ENCODE measurements at places on chromosomes 2 and 18. TPM values are rescaled to one million over a fixed set of nuclear protein-coding genes. Genes with fewer than 3 reads are reported as not detected.

Gene TRIM43
- not detected for total RNA-seq

Gene NEU2
- not detected for total RNA-seq

Gene TCF7L1
- total RNA-seq = 30.8 TPM

Gene HOXD3
- not detected for total RNA-seq

Gene PLGLB1
- 0.59 TPM for total RNA-seq

Gene GRB14
- 8.6 TPM for total RNA-seq

Gene GPR155
- 11.0 TPM for total RNA-seq

Gene SERPINB3
- not detected for total RNA-seq

Gene GKN2
- not detected for total RNA-seq

Gene SIX2
- 7.4 TPM for total RNA-seq

- DNase-seq = no peak
Measured at GRCh38 chr18:49487711-49488310, 777 bp upstream of the C18orf32 start.

- no peak for DNase-seq
Measured at GRCh38 chr2:95082477-95082876, 39.1 kb downstream of the MRPS5 start.

DNA sequence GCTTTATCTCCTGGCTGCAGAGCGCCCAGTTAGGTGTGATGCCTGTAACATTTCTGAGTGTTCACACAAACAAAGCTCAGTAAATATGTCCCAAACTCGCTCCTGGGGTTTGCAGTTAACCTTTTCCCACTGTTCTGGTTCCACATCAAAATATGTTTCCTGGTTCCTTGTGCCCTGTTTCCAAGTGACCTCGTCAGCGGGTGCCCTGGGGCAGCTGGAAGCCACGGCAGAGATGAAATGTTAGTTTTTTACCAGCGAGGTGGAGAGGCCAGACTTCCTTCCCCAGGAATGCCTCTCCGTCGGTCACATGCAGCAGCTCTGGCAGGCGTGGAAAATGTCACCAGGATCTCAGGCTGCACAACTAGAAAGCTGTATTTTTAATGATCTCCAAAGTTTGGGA lies 18.2 kb downstream of the NFATC1 start:
- no peak for DNase-seq

DNA sequence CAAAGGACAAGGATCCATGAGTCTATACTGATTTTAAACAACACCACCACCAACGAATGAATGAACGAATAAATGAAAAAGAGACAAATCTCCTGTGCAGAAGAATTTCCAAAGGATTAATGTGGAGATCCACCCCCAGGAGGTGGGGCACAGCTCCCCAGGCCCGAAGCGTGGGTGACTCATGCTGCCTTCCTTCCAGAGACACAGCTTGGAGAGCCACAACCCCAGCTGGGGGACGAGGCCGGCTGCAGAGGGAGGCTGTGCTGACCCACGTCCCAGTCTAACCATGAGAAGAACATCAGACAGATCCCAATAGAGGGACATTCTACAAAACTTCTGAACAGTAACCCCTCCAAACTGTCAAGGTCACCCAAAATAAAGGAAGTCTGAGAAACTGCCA lies 557.3 kb upstream of the SALL3 start:
- no peak for DNase-seq

- DNase-seq = no peak
Measured at GRCh38 chr2:65939687-65940086, 495.2 kb upstream of the MEIS1 start.

DNA sequence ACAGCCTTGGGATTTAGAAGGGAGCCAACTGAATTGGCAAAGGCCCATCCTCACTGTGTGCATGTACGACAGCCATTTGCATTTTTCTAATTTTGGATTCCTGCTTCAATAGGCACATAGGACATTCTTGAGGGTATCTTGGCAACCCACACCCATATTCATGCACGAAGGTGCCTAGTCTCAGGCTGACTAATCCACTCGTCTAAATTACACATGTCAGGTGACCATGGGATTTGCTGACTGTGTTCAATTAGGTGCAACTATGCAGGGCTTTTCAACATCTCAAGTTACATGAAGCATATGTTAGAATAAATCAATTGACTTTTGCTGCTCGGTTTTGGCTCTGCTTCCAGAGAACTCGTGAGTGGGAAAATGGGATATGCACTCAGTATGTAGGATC lies 249.7 kb downstream of the SP3 start:
- DNase-seq = peak; percentile 45

DNA sequence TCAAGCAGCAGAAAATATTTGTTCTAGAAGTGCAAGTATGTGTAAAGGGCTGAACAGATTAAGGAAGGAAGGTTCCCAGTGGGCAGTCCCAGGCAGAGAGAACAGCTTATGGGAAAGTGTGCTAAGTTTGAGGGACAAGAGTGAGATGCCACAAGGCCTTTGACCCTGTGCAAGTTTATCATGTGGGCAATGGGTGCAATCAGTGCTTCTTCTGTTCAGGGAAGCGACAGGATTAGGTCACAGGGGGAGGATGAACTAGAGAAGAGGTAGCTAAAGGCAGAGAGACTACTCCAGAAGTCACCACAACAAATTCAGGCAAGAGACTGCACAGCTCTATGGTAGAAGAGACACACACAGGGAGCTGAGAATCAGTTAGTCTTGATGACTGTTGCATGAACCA lies 44.3 kb downstream of the LPIN2 start:
- no peak for DNase-seq

GRCh38 chr18:48136051-48136826 lies 205.8 kb upstream of the SMAD2 start:
- no peak for DNase-seq

DNA sequence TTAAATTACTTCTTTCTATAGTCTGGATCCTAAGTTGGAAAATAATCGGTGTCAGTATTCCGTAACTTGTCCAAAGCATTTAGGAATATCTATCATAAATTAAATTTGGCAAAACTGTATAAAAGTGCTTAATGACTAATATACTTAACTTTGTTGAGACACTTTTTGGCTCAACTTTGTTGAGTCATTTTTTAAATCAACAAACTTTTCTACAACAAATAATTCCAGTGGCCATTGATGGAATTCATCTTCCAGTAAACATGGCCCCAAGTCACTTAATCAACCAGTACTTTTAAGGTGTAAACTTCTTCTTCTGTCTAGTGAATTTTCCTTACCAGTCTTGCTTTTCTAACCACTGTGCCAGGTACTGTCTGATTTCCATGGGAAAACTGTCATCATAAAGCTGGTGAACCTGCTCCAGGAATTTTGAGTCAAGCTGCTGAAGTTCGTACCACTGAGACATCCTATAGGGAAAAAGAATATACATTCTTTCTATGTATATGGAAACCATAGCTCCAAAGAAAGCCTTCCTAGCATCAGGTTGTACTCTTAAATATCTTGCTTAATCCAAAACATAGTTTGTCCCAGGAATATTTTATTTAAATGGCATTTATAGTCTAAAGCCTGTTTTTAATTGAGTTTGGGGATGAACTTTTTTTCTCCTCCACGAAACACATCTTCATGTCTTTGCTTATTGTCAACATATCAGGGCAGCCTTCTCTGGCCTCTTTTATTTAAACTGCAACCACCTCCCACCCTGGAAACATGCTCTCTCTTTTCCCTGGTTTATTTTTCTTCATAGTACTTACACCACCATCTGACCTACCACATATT lies 4.2 kb downstream of the STAT1 start:
- peak; percentile 55 for DNase-seq

- no peak for DNase-seq
Measured at GRCh38 chr2:11022591-11023273, 111.0 kb downstream of the KCNF1 start.

DNA sequence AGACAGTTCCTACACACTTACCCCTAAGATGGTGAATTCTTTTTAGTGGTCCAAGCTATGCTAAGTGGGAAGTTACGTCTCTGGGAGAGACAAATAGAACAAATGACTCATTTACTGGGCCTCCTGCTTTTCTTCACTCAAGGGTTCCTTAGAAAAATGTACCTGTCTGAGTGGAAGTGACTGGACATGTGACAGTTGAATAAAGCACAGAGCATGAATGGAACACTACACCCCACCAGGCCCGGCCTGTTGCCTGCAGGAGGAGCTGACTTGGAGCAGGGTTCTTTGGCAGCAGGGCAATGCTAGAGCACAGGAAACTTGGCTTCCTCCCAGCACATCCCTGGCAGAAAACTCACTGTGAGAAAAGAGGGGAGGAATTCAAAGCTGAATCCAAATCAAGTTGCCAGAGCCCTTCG lies 451.0 kb upstream of the SETBP1 start:
- peak; percentile 69 for DNase-seq

GRCh38 chr18:49731421-49731841 lies 81.9 kb downstream of the ACAA2 start:
- no peak for DNase-seq

GRCh38 chr2:118319271-118319684 lies 231.0 kb downstream of the INSIG2 start:
- no peak for DNase-seq

DNA sequence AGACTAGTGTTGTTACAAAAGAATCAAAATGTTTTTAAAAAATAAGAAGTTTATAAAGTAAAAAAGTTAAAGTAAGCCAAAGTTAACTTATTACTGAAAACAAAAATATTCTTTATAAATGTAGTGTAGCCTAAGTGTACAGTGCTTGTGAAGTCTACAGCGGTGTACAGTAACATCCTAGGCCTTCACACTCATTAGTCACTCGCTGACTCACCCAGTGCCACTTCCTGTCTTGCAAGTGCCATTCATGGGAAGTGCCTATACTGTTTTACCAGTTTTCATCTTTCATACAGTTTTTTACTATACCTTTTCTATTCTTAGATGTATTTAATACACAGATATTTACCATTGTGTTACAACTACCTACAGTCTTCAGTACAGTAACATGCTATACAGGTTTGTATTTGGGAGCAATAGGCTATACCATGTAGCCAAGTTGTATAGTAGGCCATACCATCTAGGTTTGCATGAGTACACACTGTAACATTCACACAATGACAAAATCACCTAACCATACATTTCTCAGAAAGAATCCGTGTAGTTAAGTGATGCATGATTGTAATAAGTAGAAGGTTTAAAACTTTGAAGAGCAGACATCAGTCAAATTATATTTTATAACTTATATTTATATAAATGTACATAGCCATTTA lies 13.4 kb downstream of the SERPINB7 start:
- DNase-seq = peak; percentile 91

DNA sequence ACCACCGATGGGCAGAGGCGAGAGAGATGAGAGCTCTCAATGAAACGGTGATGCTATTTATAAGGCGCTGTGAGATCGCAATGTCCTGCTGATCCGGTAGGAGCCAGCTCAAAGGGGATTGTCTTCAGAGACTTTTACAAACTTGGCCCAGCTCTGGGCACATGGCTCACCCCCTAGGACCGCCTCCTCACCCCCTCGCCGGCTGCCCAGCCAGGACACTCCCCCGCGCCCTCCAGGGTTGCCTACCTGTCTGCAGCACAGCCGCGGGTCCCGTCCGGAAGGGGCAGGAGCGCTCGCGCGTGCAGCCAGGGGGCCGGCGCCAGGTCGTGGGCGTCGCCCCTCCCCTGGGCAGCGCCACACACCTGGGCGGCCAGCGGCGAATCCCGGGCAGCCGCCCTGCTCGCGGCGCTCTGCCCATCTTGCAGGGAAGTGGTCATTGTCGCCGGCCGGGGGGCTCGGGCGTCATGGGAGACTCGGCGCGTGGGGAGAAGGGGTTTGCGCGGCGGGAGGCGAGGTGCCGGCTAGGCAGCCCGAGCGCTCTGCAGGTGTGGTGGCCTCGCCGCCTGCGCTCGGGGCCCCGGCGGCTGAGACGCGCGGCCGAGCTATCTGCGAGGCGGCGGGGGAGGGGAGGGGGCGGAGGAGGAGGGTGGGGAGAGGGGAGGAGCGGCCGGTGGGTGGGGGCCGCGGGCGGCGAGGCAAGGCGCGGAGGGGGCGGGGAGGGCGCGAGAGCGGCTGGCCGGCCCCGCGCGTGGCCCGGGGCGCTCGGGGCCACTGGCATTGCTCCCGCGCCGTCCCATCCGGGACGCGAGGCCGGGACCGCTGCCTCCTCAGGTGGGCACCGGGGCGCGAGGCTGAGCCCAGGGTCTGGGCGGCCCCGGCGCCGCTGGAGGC lies at the start of gene GRB14:
GRB14 (minus strand) TSS at position 610 of the 891 bp plus-strand sequence; CDS start at position 437, 173 bp downstream.
- no peak for DNase-seq

DNA sequence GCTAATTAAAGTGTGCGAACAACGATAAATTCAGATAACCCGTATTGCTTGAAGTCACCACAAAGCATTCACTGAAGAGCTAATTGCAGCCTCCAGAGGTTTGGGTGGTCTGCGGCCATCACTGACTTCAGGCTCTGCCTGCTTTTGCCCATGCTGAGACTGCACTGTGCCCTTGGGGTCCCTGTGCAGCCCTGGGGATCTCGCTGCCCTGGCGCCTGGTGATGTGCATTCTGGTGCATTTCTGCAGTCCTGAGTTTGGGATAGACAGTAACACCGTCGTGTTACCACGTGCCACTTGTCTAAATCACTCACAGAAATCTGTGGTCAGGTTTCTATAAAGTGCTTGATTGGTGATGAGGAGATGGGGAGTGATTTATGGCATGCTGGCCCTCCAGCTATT lies 27.6 kb downstream of the LDLRAD4 start:
- no peak for DNase-seq

GRCh38 chr2:88808652-88809051 lies 117.2 kb downstream of the RPIA start:
- no peak for DNase-seq

DNA sequence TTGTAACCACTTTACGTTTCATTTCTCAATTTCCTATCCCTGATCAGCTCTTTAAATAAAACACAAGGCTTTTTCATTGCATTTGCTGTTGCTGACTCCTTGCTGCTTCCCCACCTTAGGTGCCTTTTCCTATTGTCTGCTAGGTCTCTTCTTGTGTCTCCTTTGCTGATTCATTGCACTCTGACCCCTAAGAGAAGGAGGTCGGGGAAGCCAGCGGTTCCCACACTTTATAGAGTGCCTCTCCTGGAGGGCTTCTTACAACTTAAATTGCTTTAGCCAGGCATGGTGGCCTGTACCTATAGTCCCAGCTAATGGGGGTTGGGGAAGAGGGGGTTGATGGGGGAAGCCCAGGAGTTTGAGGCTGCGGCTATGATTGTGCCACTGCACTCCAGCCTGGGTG lies 495.0 kb downstream of the DLGAP1 start:
- no peak for DNase-seq

GRCh38 chr2:24855726-24856125 lies 62.5 kb downstream of the CENPO start:
- DNase-seq = peak; percentile 24

- no peak for DNase-seq
Measured at GRCh38 chr2:239756031-239756789, 268.9 kb downstream of the NDUFA10 start.

DNA sequence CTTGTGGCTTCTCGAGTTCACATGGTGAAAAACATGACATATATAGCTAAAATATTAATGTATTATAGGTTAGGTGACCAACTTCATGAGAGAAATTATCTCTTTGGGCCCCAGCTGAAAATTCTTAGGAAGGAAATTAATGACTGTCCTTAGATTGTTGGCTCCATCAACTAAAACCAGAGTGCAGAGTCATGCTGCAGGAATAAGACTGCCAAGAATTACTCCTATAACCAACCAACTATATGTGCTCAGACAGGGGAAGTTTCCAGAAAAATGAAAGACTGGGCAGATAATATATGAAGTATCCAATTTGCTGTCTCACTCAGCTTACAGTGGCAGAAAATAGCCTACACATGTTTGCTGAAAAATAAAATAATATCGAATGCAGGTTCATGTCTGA lies 71.0 kb upstream of the TMEFF2 start:
- peak; percentile 61 for DNase-seq

- no peak for DNase-seq
Measured at GRCh38 chr2:114421781-114422180, 20.7 kb upstream of the DPP10 start.

Measured in astrocyte (in vitro differentiated cells and primary cell).